Natural killer cell treated with Interleukin-12 subunit alpha and Interleukin-12 subunit beta and Interleukin-15 and Interleukin-18, amount 100 ng/mL, for 72 hours (primary cell): ENCODE measurements at places on chromosomes 12 and 14. TPM values are rescaled to one million over a fixed set of nuclear protein-coding genes. Genes with fewer than 3 reads are reported as not detected.

DNA sequence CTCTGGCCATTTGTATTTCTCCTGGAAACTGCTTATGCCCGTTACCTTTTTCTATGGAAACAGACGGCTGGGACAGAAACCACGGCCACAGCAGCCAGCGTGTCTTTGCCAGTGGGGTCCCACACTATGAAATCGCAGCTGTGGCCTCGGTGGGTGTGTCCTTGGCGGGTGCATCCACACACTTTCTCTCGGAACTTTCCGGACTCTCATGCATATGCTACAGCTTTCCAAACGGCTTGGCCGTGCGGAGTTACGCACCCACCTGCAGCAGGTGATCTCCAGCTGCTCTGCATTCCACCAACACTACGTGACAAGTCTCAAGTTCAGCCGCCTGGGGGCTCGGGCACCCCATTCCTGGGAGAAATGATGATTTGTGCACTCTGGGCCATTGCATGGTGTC is 1.3 kb upstream of the BTBD6 start:
- no peak for DNase-seq

GRCh38 chr12:24760606-24761378 is 188.1 kb downstream of the BCAT1 start:
- no peak for DNase-seq

HOXC13 gene
- total RNA-seq, result not detected

DNA sequence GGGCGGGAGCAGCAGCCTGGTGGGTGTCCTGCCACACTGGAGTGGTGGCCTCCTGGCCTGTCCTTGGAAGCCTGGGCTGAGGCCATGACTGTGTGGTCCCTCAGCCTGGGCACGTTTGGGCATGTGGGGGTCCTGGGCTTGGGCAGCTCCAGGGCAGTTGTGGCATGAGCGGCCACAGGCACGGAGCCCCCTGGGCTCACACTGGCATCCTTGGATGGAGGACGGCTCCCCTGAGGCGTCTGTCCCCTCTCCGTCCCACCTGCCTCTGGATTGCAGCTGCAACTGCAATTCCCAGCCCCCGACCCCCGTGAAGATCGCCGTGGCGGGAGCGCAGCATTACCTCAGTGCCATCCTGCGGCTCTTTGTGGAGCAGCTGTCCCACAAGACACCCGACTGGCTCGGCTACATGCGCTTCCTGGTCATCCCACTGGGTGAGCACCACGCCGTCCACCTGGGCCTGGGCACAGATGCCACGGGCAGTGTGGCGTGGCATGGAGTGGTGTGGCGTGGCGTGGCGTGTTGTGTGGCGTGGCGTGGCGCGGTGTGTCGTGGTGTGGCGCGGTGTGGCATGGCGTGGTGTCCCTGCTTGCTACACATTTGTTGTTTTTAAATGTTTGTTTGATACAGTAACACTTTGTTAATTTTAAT is 15.1 kb upstream of the TEX22 start:
- no peak for DNase-seq

DNA sequence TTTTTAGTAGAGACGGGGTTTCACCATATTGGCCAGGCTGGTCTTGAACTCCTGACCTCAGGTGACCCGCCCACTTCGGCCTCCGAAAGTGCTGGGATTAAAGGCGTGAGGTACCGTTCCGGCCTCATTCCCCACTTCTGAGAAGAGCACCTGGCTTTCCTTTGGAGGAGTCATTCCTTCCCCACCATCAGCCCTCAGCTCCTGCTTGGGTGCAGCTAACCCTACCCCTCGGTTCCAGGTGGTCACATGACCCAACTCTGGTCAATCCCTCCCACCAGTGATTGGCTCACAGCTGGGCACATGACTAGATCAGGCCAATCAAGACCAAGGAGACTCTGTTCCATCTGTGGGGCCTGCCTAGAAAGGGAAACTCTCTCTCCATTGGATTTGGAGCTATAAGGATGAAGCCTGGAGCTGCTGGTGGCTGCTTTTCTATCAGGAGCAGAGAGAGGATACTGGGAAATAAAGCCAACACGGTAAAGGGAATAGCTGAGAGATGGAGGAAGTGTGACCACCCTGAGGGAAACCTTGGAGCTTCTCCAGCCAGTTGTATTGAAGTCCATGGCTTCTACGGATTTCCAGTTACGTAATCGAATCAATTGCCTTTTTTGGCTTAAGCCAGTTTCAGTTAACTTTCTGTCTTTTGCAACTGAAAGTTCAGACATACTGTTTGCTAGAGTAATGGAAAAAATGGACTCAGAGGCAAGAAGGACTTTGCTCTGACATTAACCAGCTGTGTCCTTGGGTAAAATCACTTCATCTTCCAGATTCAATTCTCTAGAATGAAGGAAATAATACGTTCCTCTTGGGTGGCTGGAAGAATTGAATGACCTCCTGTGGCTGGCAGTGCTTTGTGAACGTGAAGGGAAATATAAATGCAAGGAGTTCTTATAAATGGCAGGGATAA is 19.7 kb upstream of the IFT81 start:
- DNase-seq, result no peak

DNA sequence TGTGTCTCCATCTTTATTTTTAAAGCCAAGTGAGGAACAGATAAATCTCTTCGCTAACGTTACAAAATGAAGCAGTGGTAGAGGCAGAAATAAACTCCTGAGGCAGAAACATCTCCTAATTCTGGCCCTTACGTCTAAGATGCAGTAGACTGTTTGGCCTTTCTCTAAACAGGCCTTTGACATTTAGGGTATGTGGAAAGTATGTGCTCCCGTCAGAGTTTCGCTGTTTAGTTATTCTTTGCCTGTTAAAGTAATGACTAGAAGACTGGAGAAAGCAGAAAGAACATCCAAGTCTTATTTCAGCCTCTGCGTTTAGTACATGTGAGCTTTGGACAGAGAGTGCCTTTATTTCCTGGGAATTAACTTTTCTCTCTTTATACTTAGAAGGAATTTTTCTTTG is 216.6 kb downstream of the RAD51B start:
- DNase-seq, result no peak

- DNase-seq, result no peak
Observed at GRCh38 chr12:103100257-103100831, 142.9 kb downstream of the ASCL1 start.

DNA sequence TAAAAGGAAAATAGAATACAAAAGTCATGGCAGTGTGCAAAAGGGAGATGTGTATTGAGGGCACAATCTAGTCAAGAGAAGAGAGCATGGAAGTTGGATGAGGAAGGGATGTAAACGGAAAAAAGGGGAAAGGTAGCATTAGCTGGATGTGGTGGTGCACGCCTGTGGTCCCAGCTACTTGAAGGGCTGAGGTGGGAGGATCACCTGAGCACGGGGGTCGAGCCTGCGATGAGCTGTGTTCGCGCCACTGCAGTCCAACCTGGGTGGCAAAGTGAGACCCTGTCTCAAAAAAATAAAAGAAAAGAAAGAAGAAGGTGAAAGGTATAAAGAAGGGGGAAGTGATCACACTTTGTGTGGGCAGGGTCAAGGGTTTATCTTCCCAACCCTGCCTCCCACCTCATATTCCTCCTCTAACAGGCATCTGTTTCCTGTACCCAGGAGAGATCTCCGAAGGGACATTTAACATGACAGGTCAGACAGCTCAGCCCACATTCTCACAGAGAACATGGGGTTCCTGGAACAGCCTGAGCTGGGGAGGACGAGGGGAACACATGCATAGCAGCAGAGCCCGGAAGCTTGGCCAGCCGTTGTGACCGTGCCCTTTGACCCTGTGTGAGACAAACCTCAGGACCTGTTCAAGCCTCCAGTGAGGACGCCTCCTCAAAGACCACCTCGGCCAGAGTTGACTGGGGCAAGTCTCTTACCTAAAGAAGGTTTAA is 8.9 kb downstream of the RNASE11 start:
- DNase-seq, result no peak

GRCh38 chr12:108004319-108004718 is 124.8 kb upstream of the WSCD2 start:
- DNase-seq, result no peak

DNA sequence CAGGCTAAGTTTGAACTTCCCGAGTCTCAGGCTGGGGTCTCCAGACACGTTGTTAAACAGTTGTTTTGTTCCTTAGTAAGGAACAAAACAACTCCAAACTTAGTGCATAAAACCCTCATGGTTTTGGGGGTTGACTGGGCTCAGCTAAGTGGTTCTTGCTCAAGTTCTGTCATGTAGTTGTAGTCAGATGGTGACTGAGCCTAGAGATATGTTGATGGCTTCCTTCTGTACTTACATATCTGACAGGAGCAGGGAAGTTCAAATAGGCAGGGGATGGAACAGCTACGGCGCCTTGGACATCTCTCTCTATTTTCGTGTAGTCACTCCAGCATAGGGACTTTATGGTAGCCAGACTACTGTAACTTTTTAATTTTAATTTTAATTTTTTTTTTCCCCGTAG is 45.7 kb downstream of the SPATS2 start:
- no peak for DNase-seq
